H1 (cell line): ENCODE measurements at places on chromosomes 16 and 17. TPM values are rescaled to one million over a fixed set of nuclear protein-coding genes. Genes with fewer than 3 reads are reported as not detected.

DNA sequence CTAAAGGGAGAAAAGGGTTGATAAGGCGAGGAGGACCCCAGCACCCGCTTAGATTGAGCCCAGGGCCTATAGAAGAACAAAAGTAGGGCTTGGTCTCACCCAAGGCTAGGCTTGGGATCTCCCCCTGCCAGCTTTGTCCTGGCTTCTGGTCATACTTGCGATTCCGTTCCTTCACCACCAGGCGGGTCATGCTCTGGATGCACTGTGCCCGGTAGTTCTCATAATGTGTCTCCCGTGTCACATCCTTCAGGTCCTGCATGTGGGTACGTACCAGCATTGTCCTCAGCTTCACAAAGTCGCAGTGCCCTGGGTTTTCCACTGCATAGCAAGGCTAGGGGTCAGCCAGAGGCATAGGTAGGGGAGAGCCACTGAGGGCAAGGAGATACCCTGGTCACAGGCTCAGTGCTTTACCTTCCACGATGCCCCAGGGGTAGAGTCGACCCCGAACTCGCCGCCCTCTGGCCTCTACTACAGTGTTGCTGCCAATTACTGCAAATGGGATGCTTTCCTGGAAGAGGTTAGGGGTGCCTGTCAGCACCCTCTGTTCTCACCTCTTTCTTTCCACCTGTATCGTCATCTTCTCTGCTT lies 6.5 kb upstream of the MTMR4 start:
- DNase-seq: peak; percentile 62

DNA sequence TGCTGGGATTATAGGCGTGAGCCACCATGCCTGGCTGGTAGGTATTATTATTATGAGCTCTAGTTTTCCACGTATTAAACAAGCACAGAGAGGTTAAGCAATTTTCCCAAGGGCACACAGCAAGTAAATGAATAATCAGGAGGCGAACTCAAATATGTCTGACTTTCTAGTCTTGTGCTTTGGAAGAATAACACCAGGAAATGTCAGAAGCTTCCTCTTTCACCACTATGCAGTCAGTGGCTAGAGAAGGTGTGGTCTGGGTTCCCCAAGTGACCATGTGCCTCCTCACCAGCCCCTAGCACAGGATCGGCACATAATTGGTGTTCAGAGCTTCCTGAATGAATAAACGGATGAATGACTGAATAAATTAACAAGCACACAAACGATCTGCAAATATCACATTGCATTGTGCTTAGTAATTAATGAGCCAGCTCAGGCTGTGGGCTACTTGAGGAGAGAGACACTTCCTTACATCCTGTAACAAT lies 21.6 kb upstream of the SCNN1B start:
- DNase-seq: no peak

DNA sequence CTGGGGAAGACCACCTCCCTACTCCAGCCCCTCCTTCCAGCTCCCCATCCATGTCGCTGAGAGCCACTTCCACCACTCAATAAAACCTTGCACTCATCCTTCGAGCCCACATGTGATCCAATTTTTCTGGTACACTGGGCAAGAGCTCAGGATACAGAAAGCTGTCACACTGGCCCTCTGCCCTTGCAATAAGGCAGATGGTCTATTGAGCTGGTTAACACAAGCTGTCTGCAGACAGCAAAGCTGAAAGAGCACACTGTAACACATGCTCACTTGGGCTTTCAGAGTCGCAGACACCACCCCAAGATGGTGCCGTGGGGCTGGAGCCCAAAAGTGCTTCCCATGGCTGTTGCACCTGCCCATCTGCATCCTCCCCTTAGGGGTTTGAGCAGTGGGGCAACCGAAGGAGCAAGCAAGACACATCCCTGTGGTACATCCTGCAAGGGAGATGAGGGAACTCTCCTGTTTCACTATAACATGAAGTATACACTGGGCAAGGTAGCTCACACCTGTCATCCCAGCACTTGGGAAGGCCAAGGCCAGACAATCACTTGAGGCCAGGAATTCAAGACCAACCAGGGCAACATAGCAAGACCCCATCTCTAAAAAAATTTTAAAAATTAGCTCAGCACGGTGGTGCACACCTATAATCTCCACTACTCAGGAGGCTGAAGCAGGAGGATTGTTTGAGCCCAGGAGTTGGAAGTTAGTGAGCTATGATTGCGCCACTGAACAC lies 52.8 kb upstream of the C17orf78 start:
- peak; percentile 40 for DNase-seq

Gene FBXW10
- total RNA-seq: not detected in 2 replicates

DNA sequence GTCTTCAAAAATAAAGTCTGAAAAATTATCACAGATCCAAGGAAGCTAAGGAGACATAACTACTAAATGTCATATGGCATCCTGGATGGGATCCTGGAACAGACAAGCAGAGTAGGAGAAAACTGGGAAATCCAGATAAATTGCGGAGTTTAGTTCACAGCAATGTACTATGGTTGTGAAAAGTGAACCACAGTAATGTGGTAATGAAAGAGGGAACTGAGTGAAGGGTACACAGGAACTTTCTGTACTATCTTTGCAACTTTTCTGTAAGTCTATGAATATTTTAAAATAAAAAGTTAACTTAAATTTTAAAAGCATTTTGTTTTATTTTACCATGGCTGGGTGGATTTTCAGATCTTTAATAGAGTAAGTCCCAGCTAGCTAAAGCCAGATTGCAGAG lies 16.3 kb downstream of the SLFN12L start:
- no peak for DNase-seq

- no peak for DNase-seq
Measured at GRCh38 chr17:31907342-31907962, 5.9 kb upstream of the UTP6 start.

Gene TEX19
- total RNA-seq: 0.38 and 0.54 TPM in 2 replicates

GRCh38 chr17:29802246-29802645 lies 127.8 kb downstream of the SSH2 start:
- DNase-seq: no peak

Gene HERPUD1
- total RNA-seq: 34.7 and 35.6 TPM in 2 replicates

DNA sequence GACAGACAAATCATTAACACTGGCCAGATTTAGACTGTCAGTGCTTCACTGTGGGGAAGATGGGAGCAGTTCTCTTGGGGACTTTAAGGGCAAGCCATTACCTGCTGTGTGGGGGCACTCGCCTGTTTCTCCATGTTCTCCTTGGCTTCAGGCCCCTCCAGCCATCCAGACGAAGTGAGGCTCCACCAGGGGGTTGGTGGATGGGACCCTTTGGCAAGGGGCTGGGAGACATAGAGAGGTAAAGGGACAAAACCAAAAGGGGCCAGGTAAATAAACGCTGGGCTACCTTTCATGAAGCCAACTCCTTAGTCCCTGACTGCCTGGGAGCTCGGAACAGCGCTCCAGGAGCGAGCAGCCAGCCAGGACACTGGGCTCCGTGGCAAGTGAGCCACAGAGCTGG lies 14.0 kb downstream of the TBX4 start:
- no peak for DNase-seq

GRCh38 chr17:80632046-80632581 lies 87.5 kb downstream of the RPTOR start:
- DNase-seq: no peak

Gene SHCBP1
- 14.8 and 15.3 TPM in 2 replicates for total RNA-seq

- no peak for DNase-seq
Measured at GRCh38 chr16:81908466-81909262, 102.6 kb downstream of the SDR42E1 start.

- DNase-seq: no peak
Measured at GRCh38 chr17:75927286-75927922, 13.4 kb downstream of the FBF1 start.

DNA sequence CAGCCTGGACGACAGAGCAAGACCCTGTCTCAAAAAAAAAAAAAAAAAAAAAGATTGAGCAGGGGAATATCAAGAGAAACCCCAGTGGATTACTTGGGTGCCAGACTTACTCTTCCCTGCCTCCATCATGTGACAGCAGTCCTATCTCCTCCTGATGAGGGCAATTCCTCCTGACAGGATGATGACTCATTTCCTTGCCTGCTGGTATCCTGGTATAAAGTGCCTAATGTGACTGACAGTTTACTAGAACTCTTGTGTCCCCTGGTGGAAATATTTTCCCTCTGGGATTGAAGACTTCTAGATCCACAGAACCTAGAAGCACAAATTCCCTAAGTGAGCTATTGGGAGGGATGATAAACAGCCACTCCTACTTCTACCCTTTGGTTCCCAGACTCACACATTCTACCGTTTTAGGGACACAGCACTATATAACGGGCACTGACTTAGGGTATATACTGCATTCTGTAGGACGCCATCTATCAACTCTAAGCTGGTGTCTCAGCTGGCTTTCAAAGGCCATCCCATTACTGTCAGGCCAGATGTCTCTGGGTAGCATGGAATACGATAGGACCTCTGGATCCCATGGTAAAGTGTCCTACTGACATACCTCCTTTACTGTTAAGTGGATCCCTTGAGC lies 114.6 kb upstream of the MED13 start:
- DNase-seq: no peak

GRCh38 chr17:54426296-54426886 lies 474.3 kb upstream of the TOM1L1 start:
- no peak for DNase-seq

DNA sequence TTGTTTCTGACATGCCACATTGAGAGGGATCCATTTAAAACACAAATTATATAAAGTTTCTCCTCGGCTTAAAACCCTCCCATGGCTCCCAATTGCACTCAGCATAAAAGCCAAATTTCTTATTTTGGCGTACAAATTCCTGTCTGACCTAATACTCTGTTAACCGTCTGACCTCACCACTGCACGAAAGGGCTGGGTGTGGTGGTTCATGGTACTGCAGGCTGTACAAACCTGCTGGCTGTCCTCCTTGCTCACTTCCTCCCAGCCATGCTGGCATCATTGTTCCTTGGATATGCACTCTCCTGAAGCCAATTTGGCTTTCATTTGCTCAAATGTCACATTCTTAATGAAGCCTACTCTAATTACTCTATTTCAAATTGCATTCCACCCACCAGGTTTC lies 301.6 kb upstream of the C16orf82 start:
- DNase-seq: no peak

Gene HOXB6
- not detected in 2 replicates for total RNA-seq

Gene PLD6
- 0.22 TPM in 1 of 2 replicates, not detected in the other for total RNA-seq

Gene SNAI3
- 8.5 and 8.7 TPM in 2 replicates for total RNA-seq

GRCh38 chr16:17166095-17166494 lies 304.7 kb downstream of the XYLT1 start:
- no peak for DNase-seq

Gene RANBP10
- total RNA-seq: 13.8 and 16.8 TPM in 2 replicates

GRCh38 chr16:57175896-57176295 lies 9.9 kb downstream of the PSME3IP1 start:
- no peak for DNase-seq

- no peak for DNase-seq
Measured at GRCh38 chr16:3597226-3597625, 14.2 kb downstream of the SLX4 start.

- peak; percentile 51 for DNase-seq
Measured at GRCh38 chr17:55263569-55264277, 1.0 kb upstream of the HLF start.

GRCh38 chr17:47862621-47863440 lies 11.9 kb upstream of the SP6 start:
- no peak for DNase-seq

GRCh38 chr17:75571885-75572215 lies 15.8 kb upstream of the MYO15B start:
- DNase-seq: no peak

GRCh38 chr17:12756786-12757185 lies 32.5 kb upstream of the ARHGAP44 start:
- no peak for DNase-seq

- DNase-seq: peak; percentile 73
Measured at GRCh38 chr17:62761884-62762283, 46.2 kb downstream of the MARCHF10 start.

DNA sequence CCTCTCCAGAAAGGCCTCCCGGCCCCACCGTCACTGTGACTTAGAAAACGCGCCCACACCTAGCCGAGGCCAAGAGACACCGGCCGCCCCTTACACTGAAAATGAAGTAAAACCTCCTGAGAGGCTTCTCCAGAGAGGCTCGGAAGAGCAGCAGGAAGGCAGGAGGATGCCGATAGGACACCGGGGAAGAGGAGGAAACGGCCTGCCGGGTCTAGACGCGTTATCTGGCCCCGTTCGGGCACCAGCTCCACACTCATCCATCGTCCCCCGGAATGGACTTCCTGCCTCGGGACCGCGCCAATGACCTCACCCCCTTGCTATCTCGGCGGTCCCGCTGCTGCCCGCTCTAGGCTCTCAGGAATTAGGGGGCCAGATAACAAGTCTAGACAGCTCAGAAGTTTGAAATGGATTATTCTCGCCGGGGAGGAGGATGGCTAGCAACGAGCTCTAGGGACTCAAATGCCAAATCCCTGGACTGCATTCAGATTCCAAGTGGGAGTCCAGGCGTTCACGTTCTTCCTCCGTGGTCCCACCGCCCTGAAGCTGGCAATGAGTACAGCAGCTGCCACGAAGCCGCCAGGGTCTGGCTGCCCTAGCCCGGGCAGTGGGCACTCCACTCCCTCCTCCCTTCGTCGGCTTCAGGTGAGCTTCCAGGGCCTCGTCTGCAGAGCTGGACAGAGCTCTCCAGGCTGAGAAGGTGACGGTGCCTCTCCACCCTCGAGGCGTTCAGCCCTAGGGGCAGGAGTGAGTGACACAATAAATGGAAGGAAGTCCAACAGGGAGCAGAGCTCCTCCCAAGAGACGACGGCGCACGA lies 350.9 kb downstream of the FOXL1 start:
- no peak for DNase-seq

DNA sequence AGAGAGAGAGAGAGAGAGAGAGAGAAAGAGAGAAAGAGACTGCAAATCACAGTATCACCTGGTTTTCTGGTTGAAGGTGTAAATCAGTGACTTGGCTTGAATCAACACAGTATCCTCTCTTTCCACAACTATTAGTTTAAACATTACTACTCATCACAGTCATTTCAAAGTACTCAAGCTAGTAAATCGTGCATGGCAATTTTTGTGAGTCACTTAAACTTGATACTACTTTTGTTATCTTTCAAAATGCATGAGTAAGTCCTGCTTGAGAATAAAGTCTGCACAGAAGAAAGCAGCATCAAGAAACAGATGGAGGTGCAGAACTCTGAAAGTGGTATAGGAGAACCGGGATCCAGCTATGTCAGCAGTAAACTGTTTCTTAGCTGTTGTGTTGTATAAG lies 535.4 kb downstream of the CDH8 start:
- DNase-seq: no peak

Gene KRTAP17-1
- total RNA-seq: not detected in 2 replicates

Gene PRSS8
- 86.1 and 87.7 TPM in 2 replicates for total RNA-seq

GRCh38 chr16:30490210-30490609 lies 17.7 kb downstream of the ITGAL start:
- no peak for DNase-seq

Gene HS3ST3B1
- 14.0 and 14.4 TPM in 2 replicates for total RNA-seq

DNA sequence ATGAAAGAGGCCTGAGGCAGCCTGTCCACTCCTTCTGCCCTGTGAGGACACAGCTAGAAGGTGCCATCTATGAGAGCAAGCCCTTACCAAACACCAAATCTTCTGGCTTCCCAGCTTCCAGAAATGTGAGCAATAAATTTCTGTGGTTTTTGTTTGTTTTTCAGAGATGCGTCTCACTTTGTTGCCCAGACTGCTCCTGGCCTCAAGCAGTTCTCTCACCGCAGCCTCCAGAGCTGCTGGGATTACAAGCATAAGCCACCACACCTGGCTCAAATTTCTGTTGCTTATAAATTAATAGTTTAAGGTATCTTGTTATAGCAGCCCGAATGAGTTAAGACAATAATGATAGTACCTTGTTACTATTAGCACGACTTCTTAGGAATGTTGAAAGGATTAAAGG lies 12.5 kb upstream of the SLC16A11 start:
- no peak for DNase-seq
